ENCODE measurements at places on chromosomes 4 and X.
A peak's percentile ranks its signal among the peaks of the same experiment; 100 is the strongest.

- no peak for DNase-seq
These were observed 9.5 kb downstream of the GAB1 start for GRCh38 chr4:143346206-143346605.

DNA sequence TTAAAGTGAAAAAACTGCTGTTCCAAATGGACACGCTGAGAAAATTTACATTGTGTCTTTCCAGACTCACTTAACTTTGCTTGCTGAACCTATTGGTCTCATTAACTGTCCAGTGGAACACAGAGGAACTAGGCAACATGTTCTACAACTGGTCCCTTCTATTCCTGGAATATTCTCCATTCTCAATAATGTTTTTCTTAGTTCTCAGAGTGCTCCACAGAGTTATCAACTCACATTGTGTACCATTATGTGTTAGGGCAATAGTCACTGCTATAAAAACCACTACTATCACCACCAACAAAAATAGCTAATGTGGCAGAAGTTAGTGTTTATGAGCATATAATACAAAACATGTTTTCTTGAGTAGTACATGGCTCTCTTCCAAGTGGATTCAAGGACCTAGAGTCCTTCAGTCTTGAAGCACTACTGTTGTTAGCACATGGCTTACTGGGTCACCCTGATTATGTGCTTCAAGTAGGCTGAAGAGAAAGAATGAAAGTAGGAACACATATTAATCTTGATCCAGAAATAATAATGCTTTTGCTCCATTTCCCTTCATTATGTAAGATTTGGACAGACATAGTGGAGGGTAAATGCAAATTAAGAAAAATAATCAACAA lies 865.3 kb upstream of the HS3ST1 start:
- no peak for DNase-seq

DNA sequence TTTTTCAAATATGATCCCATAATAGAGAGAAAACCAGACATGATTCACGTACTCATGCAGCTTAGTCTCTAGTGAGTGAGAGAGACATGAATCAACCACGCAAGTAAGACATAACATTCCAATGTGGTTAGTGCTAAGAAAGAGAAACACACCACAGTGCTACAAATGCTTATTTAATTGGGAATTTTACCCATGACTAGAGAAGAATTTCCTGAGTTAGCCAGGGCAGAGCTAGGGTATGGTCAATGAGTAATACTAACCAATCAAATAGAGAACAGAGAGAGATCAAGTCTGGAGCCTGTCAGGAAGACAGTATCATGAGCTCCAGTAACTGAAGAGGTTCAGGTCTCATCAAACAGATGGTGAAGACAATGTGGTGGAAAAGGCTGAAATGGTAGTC lies 495.2 kb downstream of the PDGFC start:
- no peak for DNase-seq

GRCh38 chrX:136055651-136056221 lies 70.5 kb downstream of the SLC9A6 start:
- peak; percentile 68 for DNase-seq

DNA sequence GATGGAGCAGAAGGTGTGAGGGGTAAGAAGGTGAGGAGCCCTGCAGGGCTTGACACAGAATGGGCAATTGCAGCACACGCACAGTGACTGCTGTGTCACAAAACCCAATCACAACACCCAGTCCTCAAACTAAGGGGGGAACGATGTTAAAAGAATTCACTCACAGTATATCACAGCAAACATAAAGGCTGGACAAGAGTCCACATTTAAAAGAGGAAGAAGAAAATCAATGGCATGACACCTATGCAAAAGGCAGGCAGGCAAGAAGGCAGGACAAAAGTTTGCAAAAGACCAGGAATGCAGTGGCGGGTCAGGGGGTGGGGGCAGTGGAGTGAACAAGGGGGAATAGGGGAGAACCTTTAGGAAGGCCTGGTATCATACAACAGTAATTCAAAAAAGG lies 77.7 kb downstream of the CDS1 start:
- no peak for DNase-seq

- DNase-seq: no peak
These were observed 47.9 kb upstream of the UNC5C start for GRCh38 chr4:95596676-95597075.

DNA sequence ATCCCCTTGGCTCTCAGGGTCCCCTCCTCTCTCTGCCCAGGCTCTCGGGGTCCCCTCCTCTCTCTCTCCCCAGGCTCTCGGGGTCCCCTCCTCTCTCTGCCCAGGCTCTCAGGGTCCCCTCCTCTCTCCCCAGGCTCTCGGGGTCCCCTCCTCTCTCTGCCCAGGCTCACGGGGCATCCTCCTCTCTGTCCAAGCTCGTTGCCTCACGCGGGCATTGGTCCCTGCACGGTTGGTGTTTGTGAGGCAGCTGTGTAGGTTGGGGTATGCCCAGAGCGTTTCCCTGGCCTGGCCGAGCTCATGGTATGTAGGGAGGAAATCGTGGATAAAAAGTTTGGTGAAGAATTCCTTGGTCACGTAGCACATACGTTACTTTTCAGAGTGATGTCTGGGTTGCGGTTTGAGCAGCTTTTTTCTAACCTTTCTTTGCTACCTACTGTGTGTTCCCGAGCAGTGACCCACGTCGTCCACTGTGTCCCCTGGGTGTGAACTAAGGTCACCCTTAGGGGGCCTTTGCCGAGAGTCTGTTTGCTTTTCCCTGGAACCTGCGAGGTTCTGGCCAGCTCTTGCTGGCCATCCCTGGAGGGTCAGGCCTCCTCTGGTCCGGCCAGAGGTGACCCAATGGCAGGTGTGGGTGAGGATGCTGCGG lies 36.6 kb downstream of the PCGF3 start:
- DNase-seq: no peak

- DNase-seq: no peak
These were observed 664.2 kb upstream of the CPEB2 start for GRCh38 chr4:14337892-14338584.

DNA sequence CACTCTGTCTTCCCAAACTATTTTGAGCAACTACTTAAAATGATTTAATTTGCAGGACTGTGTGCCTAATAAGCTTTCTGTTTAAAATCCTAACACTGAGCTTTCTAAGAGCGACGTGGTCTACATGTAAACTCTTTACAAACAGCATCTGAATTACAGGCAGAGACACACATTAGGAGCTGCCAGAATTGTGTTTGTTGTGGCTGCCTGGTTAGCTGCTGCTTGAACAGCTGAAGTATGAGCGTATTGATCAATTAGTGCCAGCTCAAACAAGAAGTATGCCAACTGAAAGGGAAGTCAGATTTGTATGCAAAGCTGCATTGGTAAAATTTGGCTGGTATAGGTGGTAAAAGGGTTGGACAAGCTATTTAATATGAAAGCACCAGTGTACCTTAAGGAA lies 384.4 kb downstream of the PCDH7 start:
- DNase-seq: no peak
